ENCODE measurements at places on chromosomes 12 and 14.

DNA sequence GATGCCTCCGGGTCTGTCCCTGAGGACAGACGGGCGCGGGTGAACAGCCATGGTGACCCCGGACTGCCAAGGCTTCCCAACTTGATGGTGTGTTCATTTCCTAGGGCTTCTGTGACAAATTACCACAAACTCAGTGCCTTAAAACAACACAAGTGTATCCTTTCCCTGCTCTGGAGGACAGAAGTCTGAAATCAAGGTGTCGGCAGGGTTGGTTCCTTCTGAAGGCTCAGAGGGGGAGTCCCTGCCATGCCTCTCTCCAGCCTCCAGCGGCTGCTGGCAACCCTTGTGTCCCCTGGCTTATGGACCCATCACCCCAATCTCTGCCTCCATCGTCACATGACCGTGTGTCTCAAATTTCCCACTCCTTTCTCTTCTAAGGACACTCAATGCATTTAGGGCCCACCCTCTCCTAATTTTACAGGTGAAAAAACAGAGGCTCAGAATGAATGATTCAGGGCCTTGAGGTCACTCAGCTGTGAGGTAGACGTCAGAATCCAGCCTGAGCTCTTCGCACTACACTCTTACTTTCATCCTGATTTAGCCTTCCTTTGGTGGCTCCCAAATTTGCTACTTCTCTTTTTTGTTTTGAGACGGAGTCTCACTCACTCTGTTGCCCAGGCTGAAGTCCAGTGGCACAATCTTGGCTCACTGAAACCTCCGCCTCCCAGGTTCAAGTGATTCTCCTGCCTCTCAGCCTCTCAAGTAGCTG, 45.4 kb downstream of the VCPKMT start:
- DNase-seq = no peak

DNA sequence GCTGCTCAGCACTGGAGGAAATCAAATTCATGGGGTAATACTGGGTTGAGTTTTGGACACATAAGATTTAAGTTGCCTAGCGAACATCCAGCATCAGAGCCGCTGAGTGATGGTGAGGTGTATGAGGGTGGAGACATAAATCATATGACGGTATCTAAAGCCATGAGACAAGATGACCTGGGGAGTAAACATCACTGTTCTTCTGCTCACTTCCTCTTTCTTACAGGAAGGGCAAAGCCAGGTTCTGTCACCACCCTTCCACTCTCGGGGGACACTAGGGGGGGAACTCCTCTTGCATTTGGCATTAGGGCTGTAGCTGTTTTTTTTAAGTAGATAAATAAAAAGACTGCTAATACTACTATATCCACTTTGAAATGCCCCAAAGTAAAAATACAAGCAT, 24.0 kb downstream of the PRDM4 start:
- no peak for DNase-seq

- DNase-seq = peak; percentile 59
These were observed 51.3 kb upstream of the KCNA1 start for GRCh38 chr12:4858386-4858785.

GRCh38 chr14:94383777-94384176, 4.6 kb downstream of the SERPINA1 start:
- no peak for DNase-seq

- DNase-seq = no peak
These were observed 27.5 kb downstream of the AMN start for GRCh38 chr14:102949801-102950451.

- DNase-seq = no peak
These were observed 79.8 kb upstream of the C12orf71 start for GRCh38 chr12:27162229-27162537.

GRCh38 chr12:89350630-89351488, 1.4 kb downstream of the DUSP6 start:
- DNase-seq = no peak

DNA sequence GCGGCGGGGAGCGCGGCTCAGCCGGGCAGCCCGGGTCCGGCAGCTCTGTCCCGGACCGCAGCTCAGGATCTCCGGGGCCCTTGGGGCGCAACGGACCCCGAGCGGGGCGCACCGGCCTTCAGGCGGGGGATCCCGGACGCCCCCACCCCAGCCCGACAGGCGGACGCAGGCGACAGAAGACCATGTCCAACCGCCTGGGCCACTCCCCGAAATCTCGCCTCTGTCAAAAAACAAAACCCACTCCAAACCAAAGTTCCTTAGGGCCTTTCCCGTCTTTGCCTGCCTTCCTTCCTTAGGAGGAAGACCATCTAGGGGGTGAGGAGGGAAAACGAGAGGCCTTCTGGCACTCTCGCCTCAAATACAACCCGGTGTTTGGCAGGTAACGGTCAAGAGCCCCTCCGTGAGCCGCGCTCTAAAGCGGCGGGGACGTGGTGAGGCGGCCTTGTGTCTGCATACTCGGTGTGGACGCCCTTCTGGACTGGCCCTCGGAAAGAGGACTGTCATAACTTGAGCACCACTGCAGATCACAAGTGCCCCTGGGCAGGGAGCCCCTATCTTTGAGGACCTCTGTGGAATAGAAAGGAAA, 604 bp downstream of the HCFC2 start:
- DNase-seq = peak; percentile 53

- peak; percentile 25 for DNase-seq
These were observed 5.3 kb upstream of the LRRC10 start for GRCh38 chr12:69616025-69616424.

DNA sequence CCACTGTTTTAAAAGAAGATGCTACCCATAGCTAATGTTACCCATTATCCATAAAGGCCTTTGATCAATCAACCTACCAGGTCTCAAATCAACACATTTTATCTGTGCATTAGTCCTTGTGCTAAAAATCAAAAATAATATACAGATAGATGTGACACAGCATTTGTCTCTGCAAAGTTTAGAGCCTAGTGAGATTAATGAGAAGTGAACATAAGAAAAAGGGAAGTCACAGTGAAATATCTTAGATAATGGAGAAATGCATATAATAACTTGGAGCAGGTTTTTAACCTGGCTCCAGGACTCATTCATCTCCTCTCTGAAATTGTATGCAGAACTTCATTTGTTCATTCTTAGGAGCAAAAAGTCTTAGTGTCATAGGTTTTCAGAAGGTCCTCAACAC, 7.2 kb downstream of the PDE3A start:
- DNase-seq = no peak

GRCh38 chr14:76953311-76953945, 75.1 kb downstream of the IRF2BPL start:
- DNase-seq = no peak

- DNase-seq = peak; percentile 27
These were observed 1108.8 kb upstream of the SEL1L start for GRCh38 chr14:82642425-82642824.

- DNase-seq = no peak
These were observed 18.8 kb upstream of the MAGOHB start for GRCh38 chr12:10632226-10632625.

GRCh38 chr12:47747596-47748506, 10.8 kb downstream of the RAPGEF3 start:
- DNase-seq = no peak

- DNase-seq = no peak
These were observed 982 bp downstream of the RBMS2 start for GRCh38 chr12:56522411-56523193.

DNA sequence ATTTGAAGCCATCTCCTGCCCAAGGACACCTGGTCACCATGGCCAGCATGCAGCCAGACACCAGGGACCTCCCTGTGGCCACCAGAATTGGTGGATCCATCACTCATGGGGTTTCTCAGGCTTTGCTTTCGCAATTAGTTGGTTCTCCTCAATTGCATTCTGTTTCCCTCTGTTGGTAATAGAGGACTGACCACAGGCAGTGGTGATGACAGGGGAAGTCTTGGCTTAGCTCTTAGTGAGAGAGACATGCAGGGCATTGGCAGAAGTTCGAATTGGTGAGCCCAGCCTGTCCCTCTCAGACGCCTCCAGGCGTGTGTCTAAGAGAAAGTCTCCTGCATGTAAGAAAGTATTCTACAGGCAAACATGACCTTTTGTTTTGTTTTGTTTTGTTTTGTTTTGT, 21.3 kb downstream of the HCAR2 start:
- DNase-seq = no peak

GRCh38 chr14:34678306-34678705, 36.1 kb downstream of the CFL2 start:
- no peak for DNase-seq

DNA sequence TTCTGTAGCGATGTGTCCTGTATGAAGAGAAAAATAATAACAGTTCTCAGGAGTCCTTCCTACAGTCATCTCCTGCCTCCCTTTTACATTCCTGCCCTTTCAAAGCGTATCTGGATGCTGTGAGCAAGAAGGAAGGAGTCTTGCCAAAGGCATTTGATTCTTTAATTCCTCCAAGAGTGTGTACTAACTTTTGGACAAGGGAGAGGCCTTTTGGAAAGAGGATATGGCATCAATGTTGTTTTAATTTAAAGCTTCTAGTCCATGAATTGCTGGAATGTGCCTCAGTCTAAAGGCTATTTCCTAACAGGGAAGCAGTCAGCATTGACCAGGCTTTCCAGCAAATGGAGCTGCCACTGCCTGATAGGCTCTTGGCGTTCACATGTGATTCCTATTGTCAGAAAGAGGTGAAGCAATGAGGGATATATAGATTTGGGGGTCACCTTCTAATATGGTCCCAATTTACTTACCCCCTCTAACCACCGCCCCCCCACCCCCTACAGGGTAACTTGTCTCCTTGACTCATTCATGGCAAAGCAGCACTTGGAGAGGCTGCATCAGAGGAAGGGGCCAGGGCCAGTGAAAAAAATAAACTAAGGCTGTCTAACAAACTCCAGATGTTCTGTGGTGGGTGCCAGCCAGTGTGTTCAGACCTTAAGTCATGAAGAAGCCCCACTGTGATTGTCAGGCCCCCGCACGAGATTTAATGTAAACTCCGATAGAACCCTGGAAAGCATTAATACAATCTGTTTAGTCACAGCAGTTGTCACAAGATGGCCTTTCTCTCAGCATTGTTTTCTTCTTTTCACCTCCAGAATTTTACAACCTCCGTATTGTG, 220.3 kb downstream of the FBXL14 start:
- no peak for DNase-seq

DNA sequence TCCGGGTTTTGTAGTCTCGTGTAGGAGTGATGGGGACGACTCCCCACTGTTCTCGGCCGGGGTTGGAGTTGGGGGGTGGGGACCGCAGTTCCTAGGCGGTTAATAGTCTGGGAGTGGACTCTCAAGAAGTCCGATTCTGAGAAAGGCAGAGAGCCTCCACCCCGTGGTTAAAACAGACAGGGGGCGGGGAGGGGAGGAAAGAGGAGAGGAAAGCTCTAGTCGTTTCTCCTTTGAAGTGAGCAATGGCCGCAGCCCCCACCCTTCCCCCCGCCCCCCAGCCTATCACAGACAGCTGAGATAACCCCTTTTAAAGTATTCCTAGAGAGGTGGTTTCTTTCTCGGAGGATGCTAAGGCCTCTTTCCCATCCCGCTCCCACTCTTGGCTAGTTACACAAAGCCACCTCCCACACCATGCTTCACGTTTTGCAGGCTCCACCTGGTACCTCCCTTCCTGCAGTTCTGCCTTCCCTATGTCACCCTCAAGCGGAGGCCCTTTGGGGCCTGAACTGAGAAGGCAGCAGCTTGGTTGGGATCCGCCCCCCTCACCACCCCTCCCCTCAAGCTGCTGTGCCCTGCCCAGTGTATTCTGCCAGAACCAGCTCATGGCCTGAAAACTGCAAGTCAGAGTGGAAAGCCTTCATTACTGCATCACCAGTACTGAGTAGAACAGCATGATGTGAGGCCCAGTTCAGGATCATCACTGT, 853 bp downstream of the USP5 start:
- peak; percentile 72 for DNase-seq

- no peak for DNase-seq
These were observed 143.2 kb downstream of the ZFP36L1 start for GRCh38 chr14:68649476-68650189.

DNA sequence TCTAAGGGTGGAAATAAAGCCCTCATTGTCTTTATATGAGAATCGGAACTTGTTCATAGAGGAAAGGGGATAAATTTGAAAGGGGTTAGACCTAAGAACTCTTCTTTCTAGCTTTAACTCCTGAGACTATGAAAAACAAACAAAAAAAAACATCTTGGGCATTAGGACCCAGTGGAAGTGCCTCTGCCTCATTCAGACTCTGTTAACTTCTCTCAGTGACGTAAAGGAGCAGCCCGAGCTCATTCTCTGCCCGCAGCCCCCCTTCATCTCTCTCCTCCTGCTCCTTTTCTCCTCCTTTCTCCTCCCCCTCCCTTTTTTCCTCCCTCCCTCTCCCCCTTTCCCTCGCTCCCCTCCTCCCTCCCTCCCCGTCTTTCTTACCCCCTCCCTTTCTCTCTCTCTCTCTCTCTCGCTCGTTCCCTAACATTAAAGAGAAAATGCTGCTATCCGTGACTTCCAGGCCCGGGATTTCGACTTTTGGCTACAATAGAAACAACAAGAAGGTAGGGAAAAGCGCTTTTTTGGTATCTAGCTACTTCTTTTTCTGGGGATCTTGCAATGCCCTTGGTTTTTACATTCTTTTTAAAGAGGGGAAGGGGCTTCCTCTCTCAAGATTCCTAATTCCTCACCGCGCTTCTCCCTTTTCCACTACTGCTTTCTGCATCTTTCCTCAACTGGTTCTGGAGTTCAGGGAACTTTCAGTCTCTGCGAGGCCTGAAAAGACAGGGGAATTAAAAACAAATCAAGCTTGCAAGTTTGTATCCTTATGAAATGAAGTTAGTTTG, at the start of gene RBMS2:
Gene RBMS2, plus strand, starts transcription at position 231 of the 782 bp plus-strand sequence. Its CDS starts 204 bp downstream, at position 435.
- peak; percentile 65 for DNase-seq

GRCh38 chr14:102708494-102708893, 68.8 kb upstream of the TRAF3 start:
- no peak for DNase-seq

GRCh38 chr14:81743605-81744004, 210.0 kb upstream of the SEL1L start:
- DNase-seq = no peak

- no peak for DNase-seq
These were observed 31.9 kb upstream of the SOS2 start for GRCh38 chr14:50263321-50263720.

- DNase-seq = no peak
These were observed 2.7 kb upstream of the WASHC3 start for GRCh38 chr12:102064476-102064875.

- no peak for DNase-seq
These were observed 353.2 kb downstream of the ZFP36L1 start for GRCh38 chr14:68439676-68440075.

DNA sequence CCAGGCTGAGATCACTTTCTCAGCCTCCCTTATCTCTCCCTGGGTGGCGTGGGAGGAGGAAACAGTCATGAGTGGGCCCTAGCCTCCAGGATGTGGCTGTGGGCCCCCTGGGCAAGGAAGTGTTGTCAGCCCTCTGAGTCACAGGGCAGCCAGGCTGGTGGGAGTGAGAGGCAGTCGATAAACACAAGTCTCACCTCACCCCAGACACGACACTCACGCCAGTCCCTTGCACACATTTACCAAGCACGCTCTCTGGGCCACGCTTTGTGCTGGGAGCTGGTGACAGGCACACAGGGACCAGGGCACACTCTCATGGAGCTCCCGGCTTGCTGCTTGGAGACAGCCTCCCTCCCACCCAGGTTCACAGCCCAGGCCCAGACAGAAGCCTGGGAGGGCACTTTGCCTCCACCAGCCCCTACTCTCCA, 1.9 kb upstream of the KRT79 start:
- no peak for DNase-seq

- no peak for DNase-seq
These were observed 29.4 kb upstream of the ESRRB start for GRCh38 chr14:76346391-76347160.
